ENCODE measurements at places on chromosomes 6 and 20. TPM values are rescaled to one million over a fixed set of nuclear protein-coding genes. Genes with fewer than 3 reads are reported as not detected.

- no peak for DNase-seq
These were observed 45.1 kb downstream of the PTPRA start for GRCh38 chr20:2918096-2919049.

- DNase-seq, result no peak
These were observed 71.2 kb downstream of the SESN1 start for GRCh38 chr6:109023356-109023925.

ZC3H12D gene
- polyA plus RNA-seq, result 1.1 TPM

GRCh38 chr6:26122005-26122388, 34.8 kb downstream of the HFE start:
- no peak for DNase-seq

GRCh38 chr20:47262365-47263013, 94.0 kb downstream of the ZMYND8 start:
- DNase-seq, result no peak

- no peak for DNase-seq
These were observed 52.2 kb downstream of the EYA2 start for GRCh38 chr20:46946796-46947195.

TSBP1 gene
- not detected for polyA plus RNA-seq

BMP6 gene
- polyA plus RNA-seq, result not detected

GRCh38 chr20:1526896-1527295, 30.6 kb downstream of the SIRPD start:
- DNase-seq, result no peak

- no peak for DNase-seq
These were observed 713.1 kb downstream of the HDGFL1 start for GRCh38 chr6:23282252-23283021.

TXNDC5 gene
- polyA plus RNA-seq, result 14.5 TPM

GRCh38 chr6:101705866-101706265, 312.4 kb downstream of the GRIK2 start:
- DNase-seq, result no peak

DNA sequence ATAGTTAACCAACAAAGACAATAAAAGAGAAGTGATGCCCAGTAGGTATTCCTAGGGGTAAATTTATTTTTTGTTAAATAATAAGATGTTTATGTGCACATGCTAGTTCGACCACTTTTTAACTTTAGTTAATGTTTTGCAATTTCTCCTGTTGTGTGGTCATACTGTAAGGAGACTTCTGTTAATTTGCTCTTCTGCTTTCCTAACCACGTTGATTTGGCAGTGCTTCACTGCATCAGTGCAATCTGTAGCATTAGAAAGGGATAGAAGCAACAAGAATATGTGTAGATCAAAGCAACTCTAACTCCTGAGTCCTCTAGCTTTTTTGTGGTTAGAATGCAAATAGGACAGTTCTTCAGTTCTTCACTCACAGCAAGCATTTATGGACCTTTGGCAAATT, 13.9 kb downstream of the MYB start:
- DNase-seq, result no peak

GRCh38 chr6:166618866-166619761, 7.9 kb downstream of the RPS6KA2 start:
- DNase-seq, result no peak

GRCh38 chr6:168118935-168119334, 39.9 kb upstream of the FRMD1 start:
- no peak for DNase-seq

- peak; percentile 77 for DNase-seq
These were observed 3.2 kb downstream of the DEF6 start for GRCh38 chr6:35300848-35301247.

GRCh38 chr6:136921381-136921935, 643 bp upstream of the SLC35D3 start:
- no peak for DNase-seq

All from naive thymus-derived CD8-positive, alpha-beta T cell (primary cell).